GM20000 (cell line): ENCODE measurements at places on chromosomes 3 and 15.

- no peak for DNase-seq
These were observed 7.6 kb downstream of the SHF start for GRCh38 chr15:45180201-45180600.

- no peak for DNase-seq
These were observed 8.3 kb downstream of the MUC4 start for GRCh38 chr3:195803289-195803908.

GRCh38 chr15:74383695-74384565 lies 16.5 kb upstream of the CYP11A1 start:
- DNase-seq = peak; percentile 85

GRCh38 chr3:55659701-55660100 lies 172.6 kb upstream of the WNT5A start:
- no peak for DNase-seq

DNA sequence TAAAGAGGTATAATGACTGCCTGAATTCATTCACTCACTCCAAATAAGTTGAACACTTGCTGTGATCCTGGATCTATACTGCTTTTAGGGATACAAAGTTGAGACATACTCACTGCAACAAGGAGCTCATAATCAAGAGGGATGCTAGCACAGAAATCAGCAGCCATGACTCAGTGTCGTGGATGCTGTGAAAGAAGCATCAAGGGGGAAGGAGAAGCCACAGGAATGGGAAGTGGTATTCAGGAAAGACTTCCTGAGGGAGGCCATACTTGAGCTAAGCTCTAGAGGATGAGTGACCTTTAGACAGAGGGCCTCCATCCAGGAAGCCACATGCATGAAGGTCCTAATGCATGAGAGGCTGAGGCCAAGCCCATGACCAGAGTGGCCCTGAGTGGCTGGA lies 245.7 kb upstream of the RORA start:
- no peak for DNase-seq

- DNase-seq = no peak
These were observed 250.6 kb upstream of the LYSMD4 start for GRCh38 chr15:99983886-99984286.

GRCh38 chr15:71599418-71600151 lies 210.8 kb upstream of the NR2E3 start:
- DNase-seq = no peak

GRCh38 chr15:26433818-26434217 lies 339.0 kb downstream of the GABRB3 start:
- no peak for DNase-seq

DNA sequence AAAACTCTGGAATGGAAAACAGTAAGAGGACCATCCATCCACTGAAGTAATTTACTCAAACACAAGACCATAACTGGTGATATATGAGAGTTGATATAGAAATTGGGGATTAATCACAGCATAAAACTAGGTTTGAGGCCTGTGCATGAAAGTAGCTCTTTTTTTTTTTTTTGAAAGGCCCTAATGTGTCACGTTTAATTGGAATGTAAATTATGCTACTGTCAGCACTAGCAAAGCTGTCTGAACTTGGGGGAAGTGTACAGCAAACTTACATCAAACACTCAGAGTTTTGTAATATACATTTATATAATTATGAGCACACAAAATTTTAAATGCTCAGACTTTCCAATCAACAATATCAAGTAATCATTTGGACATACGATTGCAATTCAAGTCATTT lies 154.1 kb downstream of the GREM1 start:
- DNase-seq = no peak

DNA sequence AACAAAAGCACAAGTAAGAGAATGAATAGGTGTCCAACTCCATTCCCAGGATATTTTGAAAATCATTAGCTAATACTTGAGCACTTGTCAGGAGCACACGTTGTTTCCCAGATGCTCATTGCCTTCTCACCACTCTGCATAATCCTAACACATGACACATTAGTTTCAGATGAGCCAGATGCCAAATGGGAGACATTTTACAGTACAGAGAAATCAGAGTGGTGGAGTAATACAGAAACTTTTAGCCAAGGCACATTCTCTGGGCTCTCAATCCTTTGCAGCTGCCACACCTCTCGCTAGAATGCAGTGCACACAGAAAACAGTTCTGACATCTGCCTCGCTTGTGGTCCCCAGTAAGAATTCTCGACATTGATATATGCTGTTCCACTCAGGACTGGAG lies 76.6 kb downstream of the P3H2 start:
- DNase-seq = no peak

GRCh38 chr15:60961541-60962485 lies 267.3 kb downstream of the RORA start:
- no peak for DNase-seq

GRCh38 chr3:80767604-80768003 lies 993.8 kb downstream of the GBE1 start:
- DNase-seq = no peak

DNA sequence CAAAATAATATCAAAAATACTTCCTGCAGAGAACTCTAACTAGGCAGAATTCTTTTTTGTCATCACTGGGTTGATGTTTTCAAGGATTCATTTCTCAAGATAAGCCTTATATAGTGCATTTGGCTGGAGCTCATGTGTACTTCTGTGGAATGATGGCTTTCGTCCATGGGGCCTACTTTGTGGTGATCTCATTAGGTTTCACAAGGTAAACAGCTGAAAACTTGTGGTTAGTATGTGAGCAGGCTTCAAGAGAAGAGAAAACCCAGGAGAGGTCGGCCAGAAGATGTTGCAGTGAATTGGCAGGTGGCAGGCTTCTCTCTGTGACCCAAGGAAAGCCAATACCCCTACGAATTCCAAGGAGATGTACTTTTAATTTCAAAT lies 121.4 kb upstream of the PHLDB2 start:
- DNase-seq = no peak

GRCh38 chr3:170222647-170223541 lies 670 bp downstream of the PRKCI start:
- DNase-seq = peak; percentile 63

GRCh38 chr3:126081618-126082361 lies 2.1 kb downstream of the SLC41A3 start:
- DNase-seq = no peak

GRCh38 chr3:100419406-100419805 lies 18.1 kb downstream of the LNP1 start:
- DNase-seq = no peak
